CD4-positive, CD25-positive, alpha-beta regulatory T cell (primary cell): ENCODE measurements at places on chromosomes 13 and 19.

- DNase-seq = no peak
Observed at GRCh38 chr19:3880471-3881271, at the start of gene ATCAY. TSS of gene ATCAY (plus strand) at chr19:3880685. CDS start at chr19:3885768, 5,083 bp downstream.

- no peak for DNase-seq
Observed at GRCh38 chr13:51628059-51628852, 44.0 kb downstream of the WDFY2 start.

DNA sequence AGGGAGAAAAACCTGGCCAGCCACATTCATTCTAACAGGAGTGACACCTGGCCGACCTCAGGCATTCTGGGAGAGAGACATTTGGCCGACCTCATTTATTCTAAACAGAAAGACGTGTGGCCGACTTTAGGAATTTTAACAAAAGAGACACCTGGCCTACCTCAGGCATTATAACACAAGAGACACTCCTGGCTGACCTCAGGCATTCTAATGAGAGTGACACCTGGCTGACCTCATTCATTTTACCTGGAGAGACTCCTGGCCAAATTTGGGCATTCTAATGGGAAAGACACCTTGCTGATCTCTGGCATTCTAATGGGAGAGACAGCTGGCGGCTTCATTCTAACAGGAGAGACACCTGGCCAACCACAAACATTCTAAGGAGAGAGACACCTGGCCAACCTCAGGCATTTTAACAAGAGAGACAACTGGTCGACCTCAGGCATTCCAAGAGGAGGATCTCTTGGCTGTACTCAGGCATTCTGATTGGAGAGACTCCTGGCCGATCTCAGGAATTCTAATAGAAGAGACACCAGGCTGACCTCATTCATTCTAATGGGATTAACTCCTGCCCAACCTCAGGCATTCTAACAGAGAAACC is 1353.9 kb downstream of the UQCRFS1 start:
- no peak for DNase-seq

- DNase-seq = no peak
Observed at GRCh38 chr19:11495481-11495880, 10.2 kb downstream of the ZNF653 start.

DNA sequence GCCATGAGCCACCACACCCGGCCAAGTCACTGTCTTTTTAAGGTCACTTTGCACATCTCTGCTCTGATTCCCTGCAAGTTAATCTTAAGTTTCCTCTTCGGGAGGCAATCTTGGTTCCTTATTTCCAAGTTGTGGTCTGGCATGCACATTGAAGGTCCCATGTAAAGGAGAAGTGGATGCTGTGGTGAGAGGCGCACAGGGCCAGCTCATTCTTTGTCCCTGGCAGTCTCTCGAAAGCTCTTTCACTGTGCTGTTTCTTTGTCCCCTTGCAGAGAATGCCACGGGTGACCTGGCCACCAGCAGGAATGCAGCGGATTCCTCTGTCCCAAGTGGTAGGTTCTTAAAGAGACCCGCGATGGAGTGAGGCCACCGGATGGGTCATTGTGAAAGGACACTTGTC is 16.4 kb upstream of the C19orf33 start:
- DNase-seq = no peak

- DNase-seq = no peak
Observed at GRCh38 chr19:38283271-38283670, 18.9 kb downstream of the SPINT2 start.

- no peak for DNase-seq
Observed at GRCh38 chr13:28094306-28094705, 6.1 kb downstream of the FLT3 start.
